Stimulated activated CD8-positive, alpha-beta memory T cell treated with anti-CD3 and anti-CD28 coated beads, Interleukin-7, amount 100 ng/mL, for 48 hours (primary cell): ENCODE measurements at places on chromosomes 11 and 22.

GRCh38 chr22:36991206-36991605 is 28.0 kb downstream of the TST start:
- DNase-seq = no peak

DNA sequence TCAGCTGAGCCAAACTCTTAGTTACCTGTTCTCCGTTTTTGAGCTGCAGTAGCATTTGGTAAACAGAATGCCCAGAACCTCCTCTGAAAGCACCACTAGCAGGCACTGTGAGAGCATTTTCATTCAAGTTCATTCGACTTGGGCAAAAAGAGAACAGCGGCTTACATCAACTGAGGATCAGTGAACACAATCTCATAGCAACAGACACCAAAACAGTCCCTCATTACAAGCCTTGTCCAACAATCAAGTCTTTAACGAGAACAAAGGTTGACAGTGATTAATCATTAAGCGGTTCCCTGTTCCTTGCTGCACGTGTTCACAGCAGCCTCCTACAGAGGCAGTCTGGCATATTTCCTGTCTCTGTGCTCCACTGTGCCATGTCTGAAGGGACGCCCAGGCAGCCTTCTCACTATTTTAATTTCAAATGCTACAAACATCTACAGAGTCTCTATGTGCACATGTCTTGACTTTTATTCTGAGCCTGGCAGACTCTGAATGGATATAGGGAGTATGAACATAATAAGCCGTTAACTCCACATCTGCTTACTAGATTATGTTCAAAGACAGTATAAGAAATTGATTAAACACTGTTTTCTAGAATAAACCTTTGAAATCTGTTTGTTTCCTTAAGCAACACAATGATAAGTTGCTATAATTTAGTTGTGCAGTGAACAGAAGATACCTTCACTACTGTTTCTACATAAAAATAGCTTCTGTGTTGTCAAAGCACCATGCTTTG is 88.3 kb upstream of the MTMR2 start:
- no peak for DNase-seq

- DNase-seq = no peak
Observed at GRCh38 chr11:78782725-78783124, 208.1 kb upstream of the NARS2 start.

- DNase-seq = no peak
Observed at GRCh38 chr11:34262531-34263081, 95.2 kb downstream of the ABTB2 start.

DNA sequence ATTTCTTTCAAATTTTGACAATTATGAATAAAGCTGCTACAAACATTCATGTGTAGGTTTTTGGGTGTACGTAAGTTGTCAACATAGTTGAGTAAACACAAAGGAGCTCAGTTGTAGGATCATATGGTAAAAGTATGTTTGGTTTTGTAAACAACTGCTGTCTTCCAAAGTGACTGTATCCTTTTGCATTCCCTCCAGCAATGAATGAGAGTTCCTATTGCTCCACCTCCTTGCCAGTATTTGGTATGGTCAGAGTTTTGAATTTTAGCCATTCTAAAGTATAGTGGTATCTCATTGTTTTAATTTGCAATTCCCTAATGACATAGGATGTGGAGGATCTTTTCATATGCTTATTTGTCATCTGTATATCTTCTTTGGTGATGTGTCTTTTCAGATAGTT is 28.0 kb upstream of the PHOX2A start:
- no peak for DNase-seq
